ENCODE measurements at places on chromosomes 5 and 9. TPM values are rescaled to one million over a fixed set of nuclear protein-coding genes. Genes with fewer than 3 reads are reported as not detected.

DNA sequence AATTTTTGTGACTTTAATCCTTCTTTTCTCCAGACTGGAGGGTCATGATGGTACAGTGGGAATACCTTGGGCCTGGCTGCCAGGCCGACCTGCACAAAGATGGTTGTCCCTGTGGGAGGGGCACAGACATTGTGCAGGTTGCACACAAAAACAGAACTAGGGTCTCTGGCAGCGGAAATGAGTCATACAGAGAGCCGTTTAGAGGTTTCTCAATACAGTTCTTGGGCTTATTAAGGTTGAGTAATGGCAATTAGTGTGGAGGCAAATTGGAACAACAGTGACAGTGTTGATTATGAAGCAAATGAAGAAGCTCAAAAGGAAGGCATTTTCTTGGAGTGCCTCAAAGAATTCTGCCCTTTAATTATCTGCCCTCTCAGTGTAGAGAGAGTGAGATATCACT lies 173.6 kb downstream of the TENT4A start:
- no peak for DNase-seq

- no peak for DNase-seq
Observed at GRCh38 chr9:131677049-131677443, 62.8 kb downstream of the RAPGEF1 start.

- DNase-seq = no peak
Observed at GRCh38 chr5:17730421-17730820, 96.2 kb downstream of the TAF11L14 start.

DNA sequence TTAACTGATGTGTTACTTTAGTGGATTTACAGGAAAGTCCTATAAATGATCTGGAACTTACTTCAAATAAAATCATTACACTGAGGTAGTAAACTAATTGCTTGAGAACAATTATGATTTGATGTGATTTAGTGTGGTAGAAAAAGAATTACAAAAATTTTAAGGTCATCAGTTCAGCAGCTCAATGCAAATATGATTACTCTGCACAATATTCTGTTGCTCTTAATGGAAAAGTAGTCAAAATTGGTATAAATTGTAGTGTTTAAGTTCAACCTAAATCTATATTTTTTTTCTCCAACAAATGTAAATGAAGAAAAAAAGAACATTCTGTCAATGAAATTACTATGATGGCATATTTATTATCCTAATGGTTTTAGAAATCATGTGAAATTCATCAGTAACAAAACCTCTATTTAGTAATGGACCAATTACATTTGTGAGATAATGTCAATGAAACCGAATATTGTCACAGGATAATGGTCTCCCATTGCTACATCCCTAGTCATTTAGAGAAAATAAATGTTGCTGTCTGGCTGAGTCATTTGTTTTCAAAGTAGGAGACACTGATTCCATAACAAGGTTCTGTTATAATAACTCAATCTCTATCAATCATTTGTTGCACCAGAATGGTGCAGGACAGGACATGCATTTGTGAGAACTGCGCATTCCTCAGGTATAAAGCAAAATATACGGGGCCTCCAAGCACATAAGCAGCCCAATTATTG lies 177.1 kb downstream of the NFIB start:
- DNase-seq = no peak

DNA sequence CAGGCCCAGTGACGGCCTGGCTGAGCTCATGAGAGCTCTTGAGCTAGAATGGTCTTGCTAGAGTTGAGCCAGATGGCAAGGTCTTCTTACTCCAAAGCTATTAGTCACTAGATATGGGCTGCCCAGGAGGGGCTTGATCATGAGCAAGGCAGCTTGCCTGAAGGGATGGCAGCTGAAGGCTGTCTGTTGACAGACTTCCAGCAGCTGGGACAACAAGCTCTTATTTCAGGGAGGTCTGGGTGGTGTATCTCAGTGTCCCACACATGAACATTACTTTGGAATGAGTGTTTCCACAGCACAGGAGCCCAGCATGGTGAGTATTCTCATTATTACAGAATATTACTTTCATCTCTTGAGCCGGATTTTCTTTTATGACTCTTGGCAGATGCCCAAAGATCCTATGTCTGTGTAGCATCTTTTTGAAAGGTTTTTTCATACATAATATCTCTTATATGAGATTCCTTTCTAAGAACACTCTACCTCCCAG lies 414.1 kb downstream of the ARHGEF28 start:
- DNase-seq = no peak

- DNase-seq = no peak
Observed at GRCh38 chr9:14573319-14573718, 119.9 kb downstream of the ZDHHC21 start.

DNA sequence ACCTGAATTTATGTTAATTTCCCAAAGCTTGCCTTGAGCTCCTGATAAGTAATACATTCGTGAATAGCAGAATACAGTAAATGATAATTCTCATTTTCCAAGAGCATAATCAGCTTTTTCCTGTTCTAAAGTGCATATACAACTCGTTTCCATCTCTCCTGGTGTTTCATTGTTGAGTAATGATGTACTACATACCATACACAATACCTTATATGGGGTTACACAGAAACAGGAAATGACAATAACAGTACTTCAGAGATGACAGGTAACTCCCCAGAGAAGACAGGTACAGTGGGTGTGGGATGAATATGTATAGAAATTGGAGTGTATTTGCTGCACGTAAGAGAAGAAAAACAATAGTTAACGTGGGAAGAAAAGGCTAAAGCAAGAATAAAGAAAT lies 287.1 kb downstream of the TENT4A start:
- DNase-seq = no peak

GRCh38 chr5:38768412-38769211 lies 77.2 kb upstream of the OSMR start:
- no peak for DNase-seq

LHX3 gene
- total RNA-seq = not detected

DNA sequence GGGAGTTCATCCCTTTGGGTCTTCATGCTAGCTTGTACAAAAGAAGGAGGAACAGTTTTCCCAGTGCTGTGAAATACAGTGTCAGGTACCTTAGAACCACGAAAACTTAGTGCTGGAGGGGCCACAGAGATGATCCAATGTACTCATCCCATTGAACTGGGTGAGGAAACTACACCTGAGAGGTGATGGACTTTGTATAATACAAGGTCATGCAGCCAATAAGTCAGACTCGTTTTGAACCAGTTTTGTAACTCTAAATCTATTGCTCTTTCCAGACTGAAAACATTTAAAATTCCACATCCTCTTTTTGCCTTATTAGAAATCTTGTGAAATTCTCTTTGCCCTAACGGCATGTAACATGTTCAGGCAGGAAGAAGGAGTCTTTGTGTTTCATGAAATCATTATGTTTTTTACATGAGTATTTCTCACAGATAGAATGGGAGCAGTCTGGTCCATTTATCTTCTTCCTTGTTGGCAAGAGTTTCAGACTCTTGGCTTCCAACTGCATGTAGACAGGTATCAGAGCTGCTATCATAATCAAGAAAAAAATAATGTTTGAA lies 146.8 kb upstream of the FBXL7 start:
- DNase-seq = no peak

DNA sequence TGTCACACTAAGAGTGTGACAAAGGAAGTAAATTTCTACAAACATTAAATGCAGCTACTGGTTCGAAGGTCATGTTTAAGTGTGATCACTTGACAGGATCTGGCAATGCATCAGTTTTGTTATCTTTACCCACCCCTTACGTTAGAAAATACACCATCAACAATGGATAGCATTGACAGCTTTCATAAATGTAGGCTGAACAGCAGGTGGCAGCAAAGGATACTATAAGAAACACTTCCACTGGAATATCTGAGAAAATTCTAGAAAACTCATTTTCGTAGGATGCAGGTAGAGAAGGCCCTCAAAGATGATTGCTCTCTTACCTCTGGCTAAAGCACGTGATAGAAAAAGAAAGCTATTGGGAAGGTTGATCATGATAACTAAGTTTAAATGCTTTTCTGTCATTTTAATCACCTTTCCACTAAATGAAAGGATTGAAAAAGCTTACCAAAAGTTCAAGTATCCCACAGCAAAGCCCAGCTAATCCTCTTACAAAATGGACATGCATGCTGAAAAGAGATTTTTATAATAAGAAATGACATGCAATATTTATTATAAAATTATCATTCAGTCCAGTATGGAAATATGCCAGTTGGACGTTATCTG lies 292.5 kb downstream of the PARP8 start:
- peak; percentile 25 for DNase-seq

- no peak for DNase-seq
Observed at GRCh38 chr5:7751874-7752273, 99.1 kb downstream of the CFAP90 start.

MTRR gene
- 17.1 TPM for total RNA-seq

DNA sequence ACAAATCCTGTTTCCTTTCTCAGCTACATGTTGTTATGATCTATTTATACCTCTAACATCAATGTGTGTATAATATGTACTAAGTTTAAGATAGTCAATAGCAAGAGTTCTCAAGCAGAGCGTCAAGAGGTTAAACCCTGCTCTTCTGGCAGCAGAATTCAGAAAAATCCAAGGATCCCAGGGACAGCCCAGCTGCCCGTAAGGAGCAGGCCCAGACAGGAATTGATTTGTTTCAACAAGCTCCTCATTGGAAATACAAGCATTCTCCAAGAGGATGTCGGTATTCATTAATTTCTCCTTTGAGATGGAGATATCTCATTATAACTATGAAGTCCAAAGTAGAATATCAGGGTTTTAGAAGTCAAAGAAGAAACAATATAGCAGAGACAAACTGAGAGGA lies 14.9 kb downstream of the EFNA5 start:
- peak; percentile 16 for DNase-seq

DNA sequence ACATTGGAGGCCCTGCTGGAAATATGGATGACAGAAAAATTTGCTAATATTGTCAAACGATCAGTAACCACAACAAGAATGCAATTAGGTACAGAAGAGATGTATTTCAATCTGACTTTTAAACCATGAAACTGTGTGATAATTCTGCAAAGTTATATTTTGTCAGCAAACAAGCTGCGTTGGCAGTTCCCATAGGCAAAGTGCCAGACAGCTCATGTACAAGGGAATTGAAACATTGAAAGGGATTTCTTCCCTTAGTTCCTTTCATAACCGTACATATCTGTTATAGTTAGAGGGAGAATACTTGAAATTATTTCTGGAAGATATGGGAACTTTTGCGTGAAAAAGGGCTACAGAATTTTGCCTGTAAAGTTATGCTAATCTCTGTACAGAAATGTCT lies 419.4 kb upstream of the PTGER4 start:
- DNase-seq = peak; percentile 11

PCDHA9 gene
- under 0.01 TPM for total RNA-seq

DNA sequence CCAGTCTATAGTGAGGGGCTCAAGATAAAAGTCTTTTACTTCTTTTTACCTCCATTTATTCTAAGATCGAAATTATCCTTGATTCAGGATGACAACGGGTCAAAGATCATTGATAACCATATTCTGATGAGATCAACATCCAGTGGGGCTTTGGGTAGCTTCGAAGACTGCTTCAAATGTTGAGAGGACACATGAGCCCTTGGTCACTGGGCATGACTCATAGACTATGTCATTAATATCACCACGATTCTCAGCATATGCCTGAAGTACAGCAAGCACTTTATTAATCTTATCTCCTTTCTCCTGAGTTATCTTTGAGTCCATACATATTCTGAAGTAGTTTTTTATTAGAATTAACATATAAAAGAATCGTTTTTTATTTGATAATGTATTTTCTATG lies 117.1 kb upstream of the DAB2 start:
- no peak for DNase-seq

DNA sequence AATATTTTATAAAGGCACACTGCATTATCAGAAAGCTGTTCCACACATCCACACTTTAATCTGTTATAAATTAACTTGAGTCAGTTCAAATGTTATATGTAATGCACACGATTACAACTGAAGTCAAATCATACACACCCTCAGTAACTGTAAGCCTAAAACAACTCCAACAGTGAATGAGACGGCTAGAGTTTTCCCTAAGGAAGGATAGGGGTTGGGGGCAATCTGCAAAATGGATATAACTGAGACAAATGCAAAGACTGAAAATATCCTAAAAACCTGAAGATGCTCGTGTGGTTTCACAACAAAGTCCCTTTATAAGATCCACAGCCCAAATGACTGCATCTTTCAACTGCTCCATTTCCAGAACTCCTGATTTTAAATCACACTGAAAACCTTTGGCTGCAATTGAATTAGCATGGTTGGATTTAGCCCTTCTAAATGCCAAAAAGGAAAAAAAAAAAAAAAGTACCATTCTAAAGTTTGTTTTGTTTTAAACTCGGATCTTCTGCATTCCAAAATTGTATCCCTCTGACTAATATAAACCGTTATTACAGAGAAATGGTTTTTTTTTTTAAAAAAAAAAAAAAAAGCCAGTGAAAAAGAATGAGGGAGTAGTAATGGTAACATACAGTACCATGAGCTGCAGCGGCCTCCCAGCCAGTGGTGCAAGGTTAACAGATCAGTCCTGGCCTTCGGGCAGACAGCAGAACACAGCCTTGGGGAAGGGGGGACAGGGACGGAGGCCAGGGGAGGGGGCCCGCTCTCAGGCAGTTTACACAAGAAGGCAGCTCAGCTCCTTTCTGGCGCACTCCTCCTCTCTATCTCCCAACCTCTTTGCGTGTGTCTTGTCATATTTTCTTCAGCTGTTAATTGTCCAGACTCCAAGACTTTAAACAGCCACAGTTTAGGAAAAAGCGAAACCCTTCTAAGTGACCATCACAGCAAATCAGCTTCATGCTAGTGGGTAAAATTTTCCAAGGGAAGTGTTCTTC lies 166.1 kb downstream of the BNC2 start:
- DNase-seq = peak; percentile 79

- DNase-seq = peak; percentile 34
Observed at GRCh38 chr9:87588339-87588738, 90.7 kb downstream of the DAPK1 start.

GRCh38 chr9:22383718-22384117 lies 62.9 kb upstream of the DMRTA1 start:
- no peak for DNase-seq

VCAN gene
- 0.25 TPM for total RNA-seq

- DNase-seq = no peak
Observed at GRCh38 chr5:119313658-119314605, 41.9 kb upstream of the TNFAIP8 start.

DNA sequence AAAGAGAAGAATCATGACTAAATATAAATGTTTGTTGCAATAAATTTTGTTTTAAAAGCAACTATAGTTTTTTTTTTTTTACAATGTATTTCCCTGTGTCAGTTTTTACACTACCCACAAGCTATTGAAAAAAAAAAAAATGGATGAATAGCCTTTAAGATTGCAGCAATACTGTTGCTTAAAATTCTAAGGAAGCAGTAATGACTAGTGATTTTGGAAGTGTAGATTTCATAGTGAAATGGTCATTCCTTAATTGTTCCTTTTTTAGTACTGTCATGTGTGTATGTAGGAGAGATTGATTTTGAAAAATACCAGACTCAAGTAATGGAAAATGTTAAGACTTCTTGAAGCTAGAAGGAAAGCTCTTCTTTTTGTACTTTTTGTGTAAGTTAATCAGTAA lies 53.1 kb downstream of the NDUFS4 start:
- no peak for DNase-seq

WDR38 gene
- not detected for total RNA-seq

DNA sequence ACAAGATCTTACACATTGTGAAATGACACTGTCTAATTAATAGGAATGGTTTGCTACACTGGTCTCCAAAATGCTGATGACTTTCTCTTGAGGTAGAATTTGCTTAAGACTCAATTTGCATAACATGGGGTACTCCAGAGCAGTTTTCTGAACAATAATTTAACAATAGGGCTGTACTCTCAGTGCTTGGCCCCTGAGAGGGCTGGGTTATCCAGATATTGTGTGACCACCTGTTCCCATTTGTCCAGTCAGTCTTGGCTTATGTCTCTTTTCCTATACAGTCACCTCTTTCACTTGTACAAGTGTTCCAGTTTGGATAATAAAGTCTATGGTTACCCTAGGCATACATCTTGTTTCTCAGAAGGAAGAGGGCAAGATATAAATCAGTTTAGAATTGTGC lies 17.9 kb downstream of the ZSWIM6 start:
- DNase-seq = no peak
